ENCODE measurements at places on chromosomes 5 and 9.

DNA sequence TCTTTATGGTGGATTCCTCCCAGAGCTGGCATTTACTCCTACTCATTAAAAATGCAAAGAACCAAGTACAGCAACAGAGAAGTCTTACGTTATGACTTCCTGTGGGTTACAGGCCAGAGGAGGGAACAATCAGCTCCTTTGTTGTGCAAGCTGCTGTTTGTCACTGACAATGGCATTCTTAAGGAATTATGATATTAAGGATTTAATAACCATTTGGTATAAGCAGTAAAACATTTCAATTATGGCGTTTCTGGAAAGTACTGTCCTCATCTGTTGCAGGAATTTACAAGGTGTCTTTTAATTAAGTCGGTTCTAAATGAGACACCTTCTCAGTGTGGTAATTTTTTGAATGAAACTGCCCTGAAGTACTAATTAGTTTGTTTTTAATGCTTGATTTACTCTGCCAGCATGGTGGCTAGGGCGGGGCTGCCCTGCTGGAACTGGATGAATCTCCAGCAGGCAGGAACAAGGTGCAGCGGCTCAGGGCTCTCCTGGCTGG lies 49.1 kb upstream of the VDAC1 start:
- no peak for DNase-seq

DNA sequence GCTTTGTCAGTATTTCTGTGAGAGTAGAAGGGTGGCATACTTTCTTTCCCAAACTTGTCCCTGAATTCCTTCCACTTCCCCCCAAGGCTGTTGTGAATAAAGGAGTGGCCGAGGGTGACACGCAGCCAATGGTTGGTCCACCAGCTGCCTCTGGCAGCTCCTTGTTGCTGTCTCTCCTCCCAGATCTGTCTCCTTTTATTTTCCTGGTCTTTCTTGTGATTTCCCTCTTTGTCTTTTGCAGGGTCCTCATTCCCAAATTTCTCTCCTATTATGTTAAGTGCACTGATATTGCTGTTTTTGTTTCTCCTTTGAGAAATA lies 137.5 kb upstream of the HMHB1 start:
- no peak for DNase-seq

GRCh38 chr5:55364537-55365055 lies 56.8 kb downstream of the MTREX start:
- DNase-seq, result no peak

DNA sequence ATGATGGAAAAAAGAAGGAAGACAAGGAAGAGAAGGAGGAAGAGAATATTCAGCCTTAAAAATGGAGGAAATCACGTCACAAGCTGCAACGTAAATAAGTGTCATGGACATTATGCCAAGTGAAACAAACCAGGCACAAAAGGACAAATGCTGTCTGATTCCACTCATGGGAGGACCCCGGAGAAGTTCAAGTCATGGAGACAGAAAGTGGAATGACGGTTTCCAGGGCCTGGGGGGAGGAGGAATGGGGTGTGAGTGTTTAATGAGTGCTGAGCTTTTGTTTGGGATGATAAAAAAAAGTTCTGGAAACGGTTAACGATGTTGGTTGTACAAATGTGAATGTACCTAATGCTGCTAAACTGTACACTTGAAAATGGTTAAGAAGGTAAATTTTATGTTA lies 439.5 kb downstream of the GADD45G start:
- no peak for DNase-seq

GRCh38 chr5:7628248-7628647 lies 222.7 kb downstream of the CFAP90 start:
- DNase-seq, result no peak

- DNase-seq, result no peak
Measured at GRCh38 chr9:131012396-131012917, 3.5 kb downstream of the LAMC3 start.

DNA sequence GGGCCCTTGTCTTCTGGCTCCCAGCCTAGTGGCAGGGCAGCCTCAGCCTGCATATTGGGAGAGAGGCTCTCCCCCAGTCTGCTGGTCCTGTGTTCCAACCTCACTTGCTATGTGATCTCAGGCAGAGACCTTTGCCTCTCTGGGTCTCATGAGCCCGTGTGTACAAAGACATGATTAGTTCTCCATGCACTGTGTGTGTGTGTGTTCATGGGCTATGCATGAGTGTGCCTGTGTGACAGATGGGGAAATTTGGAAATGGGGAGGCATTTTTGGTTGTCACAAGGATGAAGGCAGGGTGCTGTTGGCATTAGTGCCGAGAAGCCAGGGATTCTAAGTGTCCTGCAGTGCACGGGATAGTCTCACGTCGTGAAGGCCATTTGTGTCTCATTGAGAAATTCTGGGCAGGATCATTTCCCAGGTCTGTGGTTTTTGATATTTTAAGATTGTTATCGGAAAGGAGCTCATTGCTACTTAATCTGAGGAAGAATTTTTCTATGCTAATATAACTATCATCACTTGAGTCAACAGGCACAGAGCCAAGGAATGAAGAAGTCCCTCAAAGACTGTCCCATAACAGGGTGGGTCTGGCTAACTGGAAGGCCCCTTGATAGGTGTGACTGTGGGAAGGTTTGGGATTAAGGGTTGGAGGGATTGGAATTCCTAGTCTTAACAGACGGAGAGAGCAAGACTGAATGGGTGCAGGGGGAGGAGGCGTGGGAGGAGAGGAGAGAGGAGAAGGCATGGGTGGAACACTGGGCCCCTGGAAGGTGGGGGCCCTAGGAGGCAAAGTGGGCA lies 168.5 kb downstream of the RGS3 start:
- DNase-seq, result no peak

Data from cortex of kidney (tissue), 1 donor.